ENCODE measurements at places on chromosomes 3 and 15.

DNA sequence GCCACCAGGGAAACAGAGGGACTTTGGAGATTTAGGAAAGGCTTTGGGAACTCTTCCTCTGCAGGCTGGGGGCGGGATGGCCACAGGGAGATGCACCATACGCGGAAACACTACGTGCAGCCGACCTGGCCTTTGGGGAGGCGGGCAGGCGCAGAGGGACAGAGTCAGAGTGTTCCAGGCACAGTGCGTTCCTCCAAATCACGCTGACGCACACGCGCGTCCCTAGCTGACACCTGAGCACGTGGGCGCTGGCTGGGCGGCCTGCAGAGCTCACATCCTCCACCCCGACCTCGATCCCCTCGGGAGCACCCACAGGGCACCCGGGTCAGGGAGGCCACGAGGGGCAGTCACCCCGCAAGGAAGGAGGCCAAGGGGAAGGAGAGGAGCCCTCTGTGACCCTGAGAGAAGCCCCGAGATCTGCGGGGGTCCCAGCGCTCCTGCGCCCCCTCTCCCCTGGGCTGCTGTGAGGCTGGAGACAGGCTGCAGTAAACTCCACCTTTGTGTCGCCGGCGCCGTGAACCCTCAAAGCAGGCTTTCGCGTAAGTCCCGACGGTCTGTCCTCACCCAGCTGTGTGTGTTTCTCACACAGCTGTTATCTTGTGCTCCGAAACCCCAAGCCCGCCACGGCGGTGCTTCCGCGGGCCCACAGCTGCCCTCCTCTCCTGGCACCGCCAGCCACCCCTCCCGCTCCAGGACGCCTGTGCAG is 196.3 kb downstream of the OCA2 start:
- no peak for DNase-seq

GRCh38 chr15:58513008-58513407 is 81.2 kb downstream of the LIPC start:
- no peak for DNase-seq

DNA sequence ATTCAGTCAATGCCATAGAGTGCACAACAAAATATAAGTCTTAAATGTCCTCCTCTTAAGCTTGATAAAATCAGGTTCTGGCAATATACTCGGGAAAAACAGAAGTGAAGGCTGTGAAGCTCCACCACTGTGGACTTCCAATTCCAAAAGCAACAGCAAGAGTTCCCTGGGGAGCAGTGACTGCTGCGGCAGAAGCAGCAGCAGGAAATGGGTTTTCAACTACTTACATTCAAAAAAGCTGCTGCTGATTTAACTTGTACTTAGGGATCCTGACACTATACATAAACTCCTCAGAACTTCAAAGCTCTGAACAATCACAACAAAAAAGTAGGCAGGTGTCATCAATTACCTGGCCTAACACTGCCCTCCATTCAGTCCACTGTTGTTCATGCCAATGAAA is 4.7 kb downstream of the CEP152 start:
- DNase-seq: no peak

DNA sequence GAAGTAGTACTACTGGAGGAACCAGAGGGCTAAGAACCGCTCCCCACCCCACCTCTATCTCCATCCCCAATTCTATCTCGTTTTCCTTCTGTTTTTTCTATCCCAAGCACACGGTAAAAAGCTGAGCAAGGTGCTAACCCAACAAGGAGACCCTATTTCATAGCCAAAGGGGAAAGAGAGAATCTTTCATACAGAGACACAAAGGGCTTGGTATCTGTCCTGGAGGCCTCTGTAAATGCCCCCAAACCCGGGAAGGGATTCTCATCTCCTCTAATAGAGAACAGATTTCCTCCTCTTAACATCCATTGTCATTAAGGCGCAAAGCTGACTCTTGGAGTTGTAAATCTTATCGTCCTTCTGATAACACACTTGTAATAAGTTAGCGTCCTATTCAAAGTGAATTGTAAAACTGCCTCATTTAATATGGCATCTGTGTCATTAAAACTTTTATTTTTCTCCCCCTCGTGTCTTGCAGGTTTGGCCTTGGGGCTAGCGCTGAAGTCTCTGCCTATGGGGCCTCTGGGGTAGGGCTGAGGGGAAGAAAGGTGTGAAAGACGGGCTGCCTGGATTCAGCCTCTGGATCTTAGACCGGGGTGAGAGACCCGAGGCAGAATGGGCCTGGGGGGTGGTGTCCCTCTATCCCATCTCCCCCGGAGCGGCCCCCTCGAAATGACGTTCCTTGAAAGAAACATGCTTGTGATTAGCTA is 12.1 kb downstream of the NR2F2 start:
- DNase-seq: no peak

DNA sequence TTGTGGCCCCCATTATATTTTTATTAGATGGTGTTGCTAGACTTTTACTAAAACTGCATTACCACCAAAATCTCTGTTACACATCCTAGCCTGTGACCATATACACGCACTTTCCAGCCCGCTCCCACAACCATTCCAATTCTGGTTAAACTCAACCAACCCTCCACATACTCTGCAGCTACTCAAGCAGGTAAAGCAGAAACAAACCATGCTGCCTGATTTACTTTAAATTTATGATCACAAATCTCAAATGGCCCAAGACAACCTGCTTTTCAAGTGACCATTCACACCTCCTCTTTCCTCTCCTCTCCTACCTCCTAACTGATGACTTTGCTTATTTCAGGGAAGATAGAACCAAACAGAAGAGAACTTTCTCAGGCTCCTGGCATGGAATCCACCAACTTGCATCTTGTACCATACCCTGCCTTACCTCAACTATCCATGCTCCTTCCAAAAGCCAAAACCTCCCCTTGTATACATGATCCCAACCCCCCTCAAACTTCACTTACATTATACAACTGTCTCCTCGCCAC is 18.5 kb downstream of the ULK4 start:
- DNase-seq: no peak

GRCh38 chr15:58876306-58877106 is 57.0 kb downstream of the SLTM start:
- no peak for DNase-seq

GRCh38 chr3:133113526-133113925 is 75.3 kb downstream of the TMEM108 start:
- DNase-seq: no peak

DNA sequence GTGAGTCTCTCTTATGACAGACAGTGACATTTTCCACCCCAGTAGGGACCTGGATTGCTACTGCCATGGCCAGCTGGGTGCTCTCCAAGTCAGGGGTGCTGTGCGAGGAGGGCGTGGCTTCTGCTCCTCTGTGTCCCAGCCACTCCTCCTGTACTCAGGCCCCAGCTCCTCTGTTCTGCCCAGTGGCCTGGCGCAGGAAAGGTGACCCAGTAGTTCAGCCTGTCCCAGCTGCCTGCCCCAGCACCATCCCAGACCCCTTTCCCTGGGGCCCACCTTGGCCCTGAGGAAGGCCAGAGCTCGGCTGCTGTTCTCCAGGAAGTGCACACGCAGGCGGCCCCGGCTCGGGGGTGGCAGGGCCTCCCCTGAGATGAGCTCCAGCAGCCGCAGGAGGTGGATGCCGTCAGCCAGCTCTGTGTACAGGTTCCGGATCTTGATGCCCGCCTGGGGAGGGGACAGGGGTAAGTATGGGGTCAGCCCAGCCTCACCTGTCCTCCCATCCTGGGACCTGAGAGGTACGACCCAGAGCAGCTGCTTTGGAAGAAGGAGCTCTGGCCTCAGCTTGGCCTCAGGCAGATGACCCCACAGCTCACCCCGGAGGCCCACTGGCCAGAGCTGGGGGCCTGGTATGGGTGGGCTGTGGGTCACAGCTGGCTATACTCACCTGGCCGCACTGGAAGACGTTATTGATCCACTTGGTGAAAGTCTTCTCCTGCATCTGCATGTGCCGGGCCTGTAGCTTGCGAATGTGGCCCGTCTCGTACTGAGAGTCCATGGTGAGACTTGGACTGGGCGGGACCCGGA is 1.0 kb downstream of the SPTBN5 start:
- DNase-seq: no peak

DNA sequence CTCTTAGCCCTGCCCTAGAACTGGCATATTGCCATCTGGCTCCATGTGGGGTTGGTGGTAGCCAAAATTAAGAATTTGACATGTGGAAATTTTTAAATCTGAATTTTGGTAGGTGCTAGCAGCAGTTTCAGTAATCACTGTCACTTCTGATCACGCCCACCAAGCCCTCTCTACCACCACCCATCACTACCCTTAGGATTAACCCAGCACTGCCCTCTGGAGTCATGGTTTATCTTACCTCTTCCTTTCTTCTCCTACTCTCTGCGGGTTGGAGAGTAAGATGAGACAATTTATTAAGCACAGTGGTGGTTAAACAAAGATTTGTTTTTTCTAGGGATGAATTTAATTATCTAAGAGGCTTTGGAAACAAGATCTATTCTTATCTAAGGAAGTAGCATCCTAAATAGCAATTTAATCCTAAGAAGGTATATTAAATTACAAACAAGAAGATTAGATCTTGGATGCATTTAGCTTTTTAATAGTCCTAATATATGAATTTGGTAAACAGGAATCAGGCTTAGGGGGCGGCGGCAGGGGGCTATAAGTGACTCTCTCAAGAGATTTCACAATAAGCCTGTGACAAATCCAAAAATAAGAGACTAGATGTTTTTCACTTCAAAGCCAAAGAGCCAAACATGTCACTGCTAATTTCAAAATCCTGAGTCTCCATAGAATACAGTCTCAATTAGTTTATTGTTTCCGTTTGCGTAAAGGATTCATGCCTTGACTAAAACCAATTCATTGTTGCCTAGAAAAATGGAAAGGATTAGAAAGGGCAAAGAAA is 498.4 kb upstream of the UBE2E2 start:
- no peak for DNase-seq

- no peak for DNase-seq
These were observed 394.5 kb downstream of the MECOM start for GRCh38 chr3:169269005-169269404.

DNA sequence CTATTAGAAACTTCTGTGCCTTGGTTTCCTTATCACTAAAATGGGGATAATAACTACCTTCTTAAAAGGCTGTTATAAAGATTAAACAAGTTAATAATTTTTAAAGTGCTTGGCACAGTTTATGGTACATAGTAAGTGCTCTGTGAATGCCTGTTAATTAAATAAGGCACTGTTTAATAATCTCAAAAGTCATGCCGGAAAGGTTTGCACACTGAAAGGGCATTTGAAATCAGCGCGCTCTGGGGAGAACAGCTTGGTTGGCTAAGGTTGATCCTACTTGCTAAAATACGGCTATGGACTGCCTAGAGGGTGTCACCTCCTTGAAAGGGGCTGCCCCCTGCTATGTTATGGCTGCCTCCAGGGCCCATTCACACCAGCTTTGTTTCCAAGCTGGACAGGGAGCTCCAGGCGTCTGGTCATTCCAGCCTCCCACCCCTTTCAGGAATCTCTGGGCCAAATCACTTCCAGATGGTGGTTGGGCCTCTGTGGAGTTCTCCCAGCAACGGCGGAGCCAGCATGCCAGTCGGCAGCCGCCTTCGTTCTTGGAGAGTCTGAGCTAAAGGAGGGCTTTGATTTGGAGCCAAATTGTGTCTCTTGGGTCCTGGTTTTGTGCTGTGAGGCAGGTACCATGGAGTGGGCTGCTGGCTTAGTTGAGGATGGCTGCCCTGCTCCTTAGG is 5.9 kb downstream of the FLNB start:
- DNase-seq: no peak

DNA sequence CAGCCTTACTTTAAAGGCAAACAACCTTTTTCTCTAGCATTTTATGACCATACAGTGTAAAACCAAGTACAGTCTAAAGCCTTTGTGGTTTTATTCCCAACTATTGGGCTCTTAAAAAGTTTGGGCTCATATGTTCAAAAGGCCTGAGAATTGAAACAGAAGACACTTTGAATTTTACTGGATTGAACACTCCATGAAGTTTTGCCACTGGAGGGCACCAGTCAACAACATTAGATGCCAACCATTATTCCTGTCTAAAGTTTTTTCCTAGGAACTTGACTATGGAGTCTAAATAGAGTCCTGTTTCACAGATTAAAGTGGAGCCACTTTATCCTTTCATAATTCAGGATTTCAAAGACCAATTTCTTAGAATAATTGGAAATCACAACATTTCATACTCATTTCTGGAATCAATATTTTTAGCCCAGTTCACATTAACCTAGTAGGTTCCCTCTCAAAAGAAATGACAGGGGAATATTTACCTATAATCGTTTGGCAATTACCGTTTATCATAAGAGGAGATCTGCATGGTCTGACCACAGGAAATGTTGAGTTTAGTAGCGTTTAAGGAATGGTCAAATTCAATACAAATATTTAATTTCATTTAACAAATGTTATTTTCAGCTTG is 244.1 kb upstream of the PDZRN3 start:
- no peak for DNase-seq

DNA sequence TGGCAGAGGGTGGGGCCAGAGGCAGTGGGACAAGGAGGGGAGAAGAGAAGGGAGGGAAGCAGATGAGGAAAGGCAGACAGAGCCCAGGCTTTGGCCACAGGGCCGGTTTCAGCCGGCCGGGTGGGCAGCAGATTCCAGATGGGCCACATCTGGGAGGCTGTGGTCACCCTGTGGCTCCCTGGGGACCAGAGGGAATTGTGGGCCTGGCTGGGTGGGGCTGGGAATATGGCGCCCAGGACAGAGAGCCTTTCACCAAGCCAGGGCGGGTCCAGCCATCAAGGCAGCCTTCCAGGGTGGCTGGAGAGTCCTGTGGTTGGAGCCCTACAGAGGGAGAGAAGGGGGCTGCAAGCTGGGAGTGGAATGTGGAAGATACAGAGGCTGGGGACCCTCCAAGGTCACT is 18.9 kb downstream of the PTH1R start:
- DNase-seq: no peak

- DNase-seq: no peak
These were observed 213.0 kb upstream of the ROBO2 start for GRCh38 chr3:76826861-76827260.

DNA sequence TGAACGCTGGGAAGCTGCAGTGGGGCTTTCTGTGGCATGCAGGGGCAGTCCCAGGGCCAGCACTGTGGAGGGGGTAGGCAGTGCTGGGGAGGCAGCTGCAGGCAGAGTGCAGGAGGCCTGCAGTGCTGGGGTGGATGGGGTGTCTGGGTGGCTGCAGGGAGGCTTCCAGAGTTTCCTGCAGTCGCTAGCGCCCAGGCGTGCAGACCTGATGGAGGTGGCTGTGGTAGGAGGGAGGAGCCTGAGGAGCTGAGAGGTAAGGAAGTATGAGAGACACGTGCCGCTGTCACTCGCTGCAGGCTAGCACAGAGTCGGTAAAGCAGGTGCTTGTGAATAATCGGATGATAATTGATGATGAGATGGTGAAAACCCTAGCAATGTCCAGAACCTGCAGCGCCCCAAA is 16.3 kb downstream of the SYNM start:
- DNase-seq: no peak

- DNase-seq: peak; percentile 39
These were observed 2.5 kb downstream of the XIRP1 start for GRCh38 chr3:39189959-39190269.

- no peak for DNase-seq
These were observed 37.5 kb upstream of the SLITRK3 start for GRCh38 chr3:165233501-165234195.

Measured in activated T-cell treated with anti-CD3 and anti-CD28 coated beads for 48 hours (primary cell).